ENCODE measurements at places on chromosomes 16 and 17.

DNA sequence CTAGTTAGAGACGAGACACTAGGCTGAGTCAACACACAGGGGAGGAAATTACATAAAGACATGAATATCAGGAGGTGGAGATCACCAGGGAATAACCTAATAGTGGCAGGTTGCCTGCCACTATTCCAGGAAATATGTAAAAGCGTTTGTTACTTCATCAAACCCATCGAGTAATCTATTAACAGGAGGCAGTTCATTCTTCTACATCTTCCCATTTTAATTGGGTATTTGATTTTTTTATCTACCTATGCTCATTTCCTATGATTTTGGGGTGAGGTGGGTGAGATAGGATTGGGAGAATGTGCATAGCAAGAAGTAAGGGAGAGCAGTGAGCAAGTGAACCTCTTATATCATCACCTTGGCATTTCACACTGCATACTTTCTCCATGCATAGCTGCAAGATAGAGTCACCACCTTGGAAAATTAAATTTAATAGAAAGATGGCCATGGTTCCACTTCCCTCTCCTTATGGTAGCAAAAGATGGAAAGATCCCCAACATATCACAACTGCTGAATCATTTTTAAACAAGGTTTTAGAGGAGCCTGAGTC lies 312.2 kb downstream of the TMEM114 start:
- no peak for DNase-seq

GRCh38 chr16:25256695-25257469 lies 763 bp downstream of the ZKSCAN2 start:
- no peak for DNase-seq

DNA sequence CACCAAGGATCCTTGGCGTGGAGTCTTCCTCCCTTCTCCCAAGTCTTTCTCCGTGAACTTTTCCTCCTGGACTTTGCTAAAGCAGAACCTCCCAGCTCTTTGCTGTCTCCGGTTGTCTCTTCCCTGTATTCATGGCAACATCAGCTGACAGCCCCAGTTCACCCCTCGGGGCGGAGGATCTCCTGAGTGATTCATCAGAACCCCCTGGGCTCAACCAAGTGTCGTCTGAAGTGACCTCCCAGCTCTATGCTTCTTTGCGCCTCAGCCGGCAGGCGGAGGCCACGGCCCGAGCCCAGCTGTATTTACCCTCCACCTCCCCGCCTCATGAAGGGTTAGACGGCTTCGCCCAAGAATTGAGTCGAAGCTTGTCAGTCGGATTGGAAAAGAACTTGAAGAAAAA lies 943 bp downstream of the CNTROB start:
- DNase-seq: peak; percentile 11

DNA sequence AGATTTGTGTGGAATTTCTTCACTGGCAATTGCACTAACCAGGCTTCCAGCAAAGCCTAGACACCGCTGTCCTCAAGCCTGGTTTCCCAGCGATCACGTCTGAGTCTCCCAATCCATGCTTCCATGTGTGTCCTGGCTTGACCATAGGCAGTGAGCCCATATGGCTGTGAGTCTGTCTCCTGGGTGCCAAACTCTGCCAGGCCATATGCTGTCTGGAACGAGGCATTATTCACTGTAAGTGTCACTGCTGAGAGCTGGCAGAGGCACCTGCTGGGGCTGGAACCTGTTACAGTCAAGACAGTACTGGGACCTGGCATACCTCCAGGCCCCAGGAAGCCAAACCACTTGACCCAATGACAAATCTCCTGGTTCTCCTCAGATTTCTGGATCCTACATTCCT lies 60.4 kb downstream of the HS3ST2 start:
- DNase-seq: no peak

DNA sequence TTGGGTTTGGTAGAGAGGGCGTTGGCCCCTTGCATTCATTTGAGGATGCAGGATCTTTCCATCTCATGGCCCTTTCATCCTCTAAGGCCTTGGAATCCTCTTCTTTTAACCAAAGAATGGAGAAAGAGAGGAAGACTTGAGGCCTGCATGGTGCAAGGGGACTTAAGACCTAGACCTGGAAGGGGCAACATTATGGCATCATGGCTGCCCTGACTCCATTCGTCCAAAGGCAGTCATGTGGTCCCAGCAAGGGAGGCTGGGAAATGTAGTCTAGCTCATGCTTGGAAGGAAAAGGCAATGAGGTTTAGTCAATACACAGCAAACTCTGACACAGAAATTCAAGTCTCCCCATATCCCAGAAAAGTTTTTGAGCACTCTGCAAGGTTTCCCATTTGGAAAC lies 30.7 kb upstream of the CDRT4 start:
- DNase-seq: no peak

- peak; percentile 80 for DNase-seq
These were observed at the start of gene ITGA3 for GRCh38 chr17:50055426-50056216. TSS of gene ITGA3 (plus strand) at chr17:50056110. CDS start at chr17:50056440, 330 bp downstream.

- no peak for DNase-seq
These were observed 12.1 kb downstream of the VMP1 start for GRCh38 chr17:59719526-59719925.

GRCh38 chr16:16857012-16857411 lies 478.1 kb downstream of the NPIPA7 start:
- DNase-seq: no peak

GRCh38 chr16:88809068-88809675 lies 2.6 kb downstream of the APRT start:
- DNase-seq: no peak

- no peak for DNase-seq
These were observed 143.8 kb upstream of the CRHR1 start for GRCh38 chr17:45640141-45640850.

- DNase-seq: no peak
These were observed 73.2 kb downstream of the RMI2 start for GRCh38 chr16:11418506-11418905.
